ENCODE measurements at places on chromosomes 6 and 20.

- no peak for DNase-seq
Observed at GRCh38 chr6:169620171-169621130, 81.4 kb downstream of the WDR27 start.

DNA sequence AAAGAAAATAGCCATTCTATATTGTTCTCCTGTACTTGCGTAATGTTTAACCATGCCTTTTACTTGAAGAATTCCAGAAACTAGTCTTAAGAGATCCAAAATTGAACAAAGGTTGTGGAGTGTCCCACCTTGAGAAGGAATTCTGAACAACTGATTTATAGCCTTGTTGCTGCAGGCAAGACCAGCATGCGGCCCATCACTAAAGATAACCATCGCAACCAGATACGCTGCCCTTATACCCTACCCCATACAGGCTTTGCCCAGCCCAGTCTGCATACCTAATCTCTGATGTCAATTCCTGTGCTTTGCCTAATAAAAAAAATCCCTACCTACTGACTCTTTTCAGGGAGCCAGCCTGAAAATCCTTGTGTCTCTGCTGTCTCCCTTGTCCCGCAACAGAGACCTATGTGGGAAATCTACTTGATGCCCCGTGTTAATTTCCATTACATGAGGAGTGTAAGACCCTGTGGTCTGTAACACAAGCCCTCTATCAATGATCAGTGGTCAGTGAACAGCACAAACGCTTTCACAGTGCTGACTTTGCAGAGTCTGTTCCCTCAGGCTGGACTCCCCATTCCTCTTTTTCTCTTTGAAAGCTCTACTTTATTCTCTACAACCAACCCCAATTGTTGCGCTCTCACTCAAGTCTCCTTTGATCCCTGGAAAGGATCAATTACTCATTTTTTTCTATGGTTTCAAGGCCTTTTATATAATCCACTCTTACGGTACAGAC lies 125.7 kb upstream of the BTBD3 start:
- no peak for DNase-seq

DNA sequence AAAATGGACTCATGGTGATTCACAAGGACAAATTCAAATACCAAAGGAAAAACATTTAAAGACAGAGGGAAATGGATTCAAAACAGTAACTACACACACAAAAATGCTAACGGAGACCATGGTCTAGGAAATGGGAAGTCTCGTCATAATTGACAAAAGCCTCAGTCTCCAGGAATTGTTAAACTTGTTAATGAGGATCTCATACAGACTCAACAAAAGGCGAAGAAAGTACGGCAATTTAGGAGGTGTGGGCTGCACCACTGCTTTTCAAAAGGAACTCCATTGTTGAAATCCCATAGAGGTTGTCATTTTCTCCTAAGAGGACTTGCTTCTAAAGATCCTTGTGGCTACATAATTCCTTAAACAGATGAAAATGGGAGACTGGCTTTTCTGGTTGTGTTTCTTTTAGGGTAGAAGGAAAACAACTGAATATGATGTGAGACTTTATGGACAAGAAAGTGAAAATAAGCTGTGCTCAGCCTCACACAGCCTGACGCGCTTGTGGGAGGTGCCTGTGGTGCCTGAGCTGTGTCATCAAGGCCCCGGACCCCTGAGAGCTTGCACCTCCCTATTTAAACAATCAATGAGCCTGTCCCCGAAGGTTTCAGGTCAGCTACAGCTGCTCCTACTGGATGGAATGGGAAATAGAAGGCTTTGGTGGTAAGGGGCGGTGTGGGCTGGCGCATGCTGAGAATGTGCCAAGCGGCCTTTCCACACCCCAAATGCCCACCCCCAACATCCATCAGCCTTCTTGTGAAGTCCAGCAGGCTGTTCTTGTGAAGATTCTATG lies 2.5 kb upstream of the CLDN20 start:
- peak; percentile 40 for DNase-seq

DNA sequence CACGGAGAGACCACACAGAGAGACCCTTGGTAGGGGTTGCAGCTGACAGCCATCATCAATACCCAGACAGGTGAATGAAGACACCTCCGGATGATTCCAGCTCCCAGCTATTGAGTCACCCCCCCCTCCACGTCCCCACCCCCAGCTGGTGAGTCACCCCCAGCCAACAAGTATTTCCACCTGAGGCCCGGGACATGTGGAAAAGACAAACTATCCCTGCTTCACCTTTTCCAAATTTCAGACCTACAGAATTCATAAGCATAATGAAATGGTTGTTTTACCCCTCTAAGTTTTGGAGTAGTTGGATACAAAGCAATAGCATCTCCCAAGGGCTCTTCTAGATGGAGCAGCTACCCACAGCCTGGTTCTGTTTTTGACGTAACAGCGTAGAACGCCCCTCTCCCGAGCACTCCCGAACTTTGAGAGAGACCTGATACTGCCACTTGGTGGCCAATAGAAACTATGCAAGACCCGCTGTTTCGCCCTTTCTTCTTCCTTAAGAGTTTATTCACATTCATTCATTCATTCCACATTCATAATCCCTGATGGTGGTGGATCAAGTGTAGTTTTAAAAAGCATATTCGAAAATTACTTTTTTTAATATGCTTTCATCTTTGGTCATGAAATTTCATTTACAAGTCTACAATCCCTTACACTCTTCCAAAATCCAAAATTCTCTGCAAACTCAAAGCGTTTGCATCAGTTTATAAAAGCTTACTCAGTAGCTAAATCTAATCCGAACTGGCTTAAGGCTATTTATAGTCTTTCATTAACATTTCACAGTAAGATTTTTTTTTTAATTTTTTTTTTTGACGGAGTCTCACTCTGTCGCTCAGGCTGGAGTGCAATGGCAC lies 15.1 kb upstream of the PPP1R16B start:
- DNase-seq = peak; percentile 67

GRCh38 chr6:42704251-42704936 lies 18.0 kb downstream of the PRPH2 start:
- DNase-seq = peak; percentile 61

DNA sequence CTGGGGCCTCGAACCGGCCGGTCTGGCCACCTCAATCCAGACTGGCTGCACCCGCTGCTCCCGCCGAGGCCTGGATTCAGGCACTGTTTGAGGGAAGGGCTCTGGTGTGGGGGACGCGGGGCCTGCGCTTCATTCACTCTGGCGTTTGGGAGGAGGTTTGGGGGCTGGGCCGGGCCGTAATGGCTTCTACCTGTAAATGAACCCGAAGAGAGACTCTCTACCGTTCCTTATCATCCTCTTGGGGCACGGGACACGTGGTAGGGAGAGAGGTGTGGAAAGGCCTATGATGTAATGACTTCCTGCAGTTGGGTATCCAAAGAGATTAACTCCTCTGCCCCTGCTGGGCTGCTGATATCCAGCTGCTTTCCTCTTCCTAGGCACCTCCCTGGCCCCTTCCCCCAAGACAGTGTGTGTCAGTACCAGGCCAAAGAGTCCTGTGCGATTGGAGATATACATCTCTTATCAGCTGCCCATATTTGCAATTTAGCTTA lies 1.8 kb downstream of the FOXO3 start:
- DNase-seq = peak; percentile 74

- no peak for DNase-seq
Observed at GRCh38 chr20:18571578-18571977, 4.3 kb downstream of the SMIM26 start.

DNA sequence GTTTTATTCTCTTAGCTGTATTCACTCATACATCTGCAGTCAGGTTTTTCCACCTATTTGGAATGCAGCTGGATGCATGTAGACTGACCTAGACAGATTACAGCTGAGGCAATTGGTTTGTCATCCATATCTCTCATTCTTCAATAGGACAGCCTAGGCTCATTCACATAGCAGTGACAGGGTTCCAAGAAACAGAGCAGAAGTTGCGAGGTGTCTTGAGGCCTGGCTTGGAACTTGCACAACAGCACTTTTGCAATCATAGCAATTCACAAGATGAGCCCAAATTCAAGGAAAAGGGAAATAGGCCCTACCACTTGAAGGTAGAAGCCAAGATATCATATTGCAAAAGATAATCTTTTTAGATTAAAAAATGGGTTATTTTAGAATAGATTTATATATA lies 508.9 kb upstream of the JAG1 start:
- DNase-seq = no peak

DNA sequence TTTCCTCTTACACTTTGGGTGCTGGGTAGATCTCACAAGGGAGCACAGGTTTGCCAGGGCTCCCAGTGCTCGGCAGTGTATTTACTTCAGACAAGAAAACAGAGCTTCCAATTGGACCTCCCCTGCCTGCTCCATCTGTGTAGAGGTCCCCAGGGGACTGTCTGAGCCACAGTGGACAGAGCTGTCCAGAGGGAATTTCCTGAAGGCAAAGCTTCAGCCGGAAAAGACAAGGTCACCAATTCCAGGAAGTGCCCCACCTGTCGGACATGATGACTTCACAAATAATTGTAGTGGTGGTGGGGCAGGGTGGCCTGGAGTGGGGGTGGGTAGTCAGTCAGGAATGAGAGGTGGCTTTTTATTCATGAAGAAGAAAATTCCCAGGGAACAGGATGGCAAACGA lies 18.6 kb downstream of the ADGRF5 start:
- peak; percentile 13 for DNase-seq

GRCh38 chr6:144478483-144478882 lies 193.3 kb downstream of the UTRN start:
- no peak for DNase-seq

DNA sequence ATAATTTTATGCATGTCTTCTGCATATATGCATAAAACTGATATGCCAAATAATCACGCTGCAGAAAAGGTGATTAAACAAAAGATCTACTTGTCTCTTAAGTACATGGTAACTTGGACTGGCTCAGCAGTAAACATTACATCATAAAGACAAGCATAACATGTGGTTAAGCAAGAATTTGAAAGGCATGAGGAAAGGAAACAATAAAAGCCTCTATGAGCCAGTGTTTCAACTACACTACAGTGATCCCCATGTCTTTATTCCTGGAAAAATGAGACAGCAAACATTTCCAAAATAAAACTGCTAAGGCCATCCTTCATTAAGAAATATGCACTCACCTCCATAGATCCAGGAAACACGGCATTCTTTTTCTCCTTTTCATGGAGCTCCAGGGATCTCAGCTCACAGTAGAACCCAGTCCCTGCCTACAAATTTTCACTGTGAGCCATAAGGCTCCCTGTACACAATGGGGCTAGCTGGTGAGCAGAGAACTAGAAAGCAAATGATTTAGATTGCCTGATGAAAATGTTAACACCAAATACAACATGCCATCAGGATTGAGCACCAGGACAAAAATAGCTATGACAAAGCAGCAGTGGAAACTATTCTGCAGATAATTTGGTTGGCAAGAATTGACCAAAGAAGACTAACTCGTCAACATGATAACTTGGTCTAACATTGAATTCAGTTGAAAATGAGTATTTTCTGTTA lies 156.1 kb downstream of the COL21A1 start:
- no peak for DNase-seq

- no peak for DNase-seq
Observed at GRCh38 chr6:9647599-9647998, 767.3 kb downstream of the TFAP2A start.

- DNase-seq = no peak
Observed at GRCh38 chr20:35702051-35702823, 3.0 kb downstream of the ROMO1 start.

DNA sequence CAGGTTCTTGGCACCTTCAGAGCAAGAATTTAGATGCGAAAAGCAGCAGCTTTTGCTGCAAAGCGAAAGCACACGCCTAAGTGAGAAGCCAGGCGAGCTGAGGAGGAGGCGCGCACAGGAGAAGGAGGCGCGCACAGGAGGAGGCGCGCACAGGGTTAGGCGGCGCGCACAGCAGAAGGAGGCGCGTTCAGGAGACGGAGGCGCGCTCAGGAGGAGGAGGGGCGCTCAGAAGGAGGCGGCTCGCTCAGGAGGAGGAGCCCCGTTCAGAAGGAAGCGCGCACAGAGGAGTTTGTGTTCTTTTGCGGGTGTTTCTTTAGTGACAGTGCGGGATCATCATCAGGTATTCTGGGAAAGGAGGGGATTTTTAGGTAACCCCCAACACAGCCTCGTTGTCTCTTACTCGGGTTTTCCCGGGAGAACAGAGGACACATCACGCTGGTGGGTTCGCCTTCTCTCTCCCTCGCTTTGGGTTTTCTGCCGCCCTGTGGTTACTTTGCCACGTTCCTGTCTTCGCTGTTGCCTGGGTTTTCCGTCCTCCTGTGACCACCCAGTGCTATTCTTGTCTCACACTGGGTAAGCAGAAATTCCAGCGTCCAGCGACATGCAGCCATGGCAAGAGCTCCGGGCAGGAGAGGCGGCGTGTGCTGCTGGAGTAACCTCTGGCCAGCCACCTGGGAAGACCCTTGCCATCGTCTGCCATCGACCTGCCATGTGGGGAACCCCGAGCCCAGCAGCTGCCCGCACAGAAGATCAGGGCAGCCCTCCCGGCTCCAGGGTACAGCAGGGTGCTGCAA lies 47.0 kb downstream of the WDR27 start:
- peak; percentile 59 for DNase-seq

GRCh38 chr6:156423075-156423474 lies 354.1 kb upstream of the ARID1B start:
- DNase-seq = no peak

DNA sequence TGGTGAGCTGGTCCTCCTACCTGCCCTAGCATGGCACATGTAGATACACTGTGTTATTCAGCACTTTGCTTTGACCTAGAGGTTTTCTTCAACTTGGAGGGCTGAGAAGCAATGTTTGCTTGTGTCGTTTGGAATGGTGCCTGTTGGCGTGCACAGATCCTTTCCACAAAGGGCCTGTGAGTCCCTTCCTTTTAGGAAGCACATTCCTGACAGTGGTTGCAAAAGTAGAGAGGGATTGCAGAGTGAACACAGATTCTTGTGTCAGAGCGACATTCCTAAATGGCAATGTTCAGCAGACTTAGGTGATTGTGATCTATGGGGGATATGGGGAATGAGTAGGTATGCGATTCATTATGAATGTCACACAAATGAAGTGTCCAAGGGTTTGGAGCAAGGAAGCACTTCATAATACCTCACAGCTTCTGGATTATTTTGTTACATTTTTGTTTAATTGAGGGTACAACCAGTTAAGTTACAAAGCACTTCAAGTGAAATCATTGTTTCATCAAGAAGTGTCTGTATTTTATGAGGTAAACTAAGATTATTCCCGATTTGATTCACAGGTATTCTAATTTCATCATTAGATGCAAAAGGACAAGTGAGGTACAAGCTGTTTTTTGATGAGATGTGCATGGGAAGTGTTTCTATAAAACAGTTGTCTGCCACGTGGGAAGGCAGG lies 713 bp upstream of the RNF144B start:
- DNase-seq = no peak

- no peak for DNase-seq
Observed at GRCh38 chr6:131635384-131636340, 1.4 kb upstream of the ENPP3 start.
